ENCODE measurements at places on chromosomes 4 and X.

DNA sequence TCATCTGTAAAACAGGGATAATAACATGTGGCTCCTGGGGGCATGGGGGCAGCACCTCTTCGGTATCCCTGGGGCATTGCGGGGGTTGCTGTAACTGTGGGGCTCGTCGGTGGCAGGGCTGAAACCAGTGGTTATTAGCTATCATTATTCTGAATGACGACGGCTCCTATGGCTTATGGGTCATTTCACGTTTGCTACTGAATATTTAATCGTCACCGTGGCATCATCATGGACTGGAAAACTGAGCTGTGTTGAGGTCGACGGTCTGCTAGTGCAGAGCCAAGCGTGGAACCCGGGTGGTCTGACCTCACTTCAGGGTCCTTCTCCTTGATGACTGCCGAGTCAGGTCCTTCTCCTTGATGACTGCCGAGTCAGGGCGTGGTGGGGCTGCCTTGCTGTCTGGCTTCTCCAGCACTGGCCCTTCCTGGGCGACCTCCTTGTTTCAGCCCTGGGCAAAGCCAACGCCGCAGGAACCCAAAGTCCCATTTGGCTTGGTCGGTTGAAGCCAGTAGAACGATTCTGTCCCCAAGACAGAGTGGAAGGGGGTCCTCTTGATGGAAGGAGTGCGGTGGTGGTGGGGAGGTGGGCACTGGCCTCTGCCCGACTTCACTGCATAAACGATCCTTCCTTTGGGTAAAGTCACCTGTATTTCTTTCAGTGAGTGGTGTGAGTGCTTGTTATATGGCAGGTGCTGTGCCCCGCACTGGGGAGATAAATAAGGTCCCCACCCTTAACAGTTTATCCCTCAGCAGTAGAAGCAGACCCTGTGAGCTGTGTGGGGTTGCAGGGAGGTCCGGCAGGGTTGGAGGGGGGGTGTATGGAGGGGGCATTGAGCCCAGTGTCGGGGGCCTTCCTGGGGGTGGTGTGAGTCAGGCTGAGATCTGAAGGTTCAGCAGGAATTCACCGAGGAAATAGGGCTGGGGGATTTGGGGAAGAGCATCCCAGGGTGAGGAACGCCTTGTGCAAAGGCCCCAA lies 40.8 kb downstream of the PSAPL1 start:
- no peak for DNase-seq

DNA sequence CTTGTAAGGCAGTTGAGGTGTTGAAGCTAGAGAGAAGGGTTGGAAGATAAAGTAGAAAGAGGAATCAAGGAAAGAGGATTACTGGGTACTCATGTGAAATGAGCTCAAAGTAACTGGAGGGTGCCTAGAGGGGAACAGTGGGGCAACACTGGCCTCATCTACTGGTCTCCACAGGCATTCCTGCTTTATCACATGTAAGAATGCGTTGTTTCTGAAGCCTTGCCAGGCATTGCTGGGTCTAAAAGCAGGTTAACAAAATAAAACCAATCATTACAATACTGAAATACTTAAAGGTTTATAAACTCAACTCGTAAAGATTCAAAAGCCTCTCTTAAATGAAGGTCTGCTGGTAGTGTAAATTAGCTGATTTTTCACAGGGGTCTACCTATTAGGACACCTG lies 96.0 kb downstream of the FANCB start:
- no peak for DNase-seq

DNA sequence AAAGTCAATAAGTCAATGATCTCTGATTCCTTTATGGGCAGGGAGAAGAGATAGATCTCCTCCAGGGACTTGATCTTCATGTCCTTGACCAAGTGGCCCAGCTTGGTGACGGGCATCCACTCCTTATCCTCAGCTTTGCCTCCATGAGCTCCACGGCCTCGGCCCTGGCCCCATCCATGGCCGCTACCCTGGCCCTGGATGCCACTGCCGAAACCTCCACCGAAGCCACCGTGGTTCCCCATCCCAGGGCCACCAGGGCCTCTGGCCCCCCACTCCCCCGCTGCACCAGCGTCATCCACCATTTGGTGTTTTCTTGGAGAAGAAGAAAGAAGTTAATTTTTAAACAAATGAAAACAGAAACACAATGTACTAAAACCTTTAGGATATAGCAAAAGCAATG lies 518.1 kb downstream of the GRXCR1 start:
- no peak for DNase-seq

GRCh38 chrX:12366440-12366839 lies 228.2 kb downstream of the FRMPD4 start:
- DNase-seq = no peak

DNA sequence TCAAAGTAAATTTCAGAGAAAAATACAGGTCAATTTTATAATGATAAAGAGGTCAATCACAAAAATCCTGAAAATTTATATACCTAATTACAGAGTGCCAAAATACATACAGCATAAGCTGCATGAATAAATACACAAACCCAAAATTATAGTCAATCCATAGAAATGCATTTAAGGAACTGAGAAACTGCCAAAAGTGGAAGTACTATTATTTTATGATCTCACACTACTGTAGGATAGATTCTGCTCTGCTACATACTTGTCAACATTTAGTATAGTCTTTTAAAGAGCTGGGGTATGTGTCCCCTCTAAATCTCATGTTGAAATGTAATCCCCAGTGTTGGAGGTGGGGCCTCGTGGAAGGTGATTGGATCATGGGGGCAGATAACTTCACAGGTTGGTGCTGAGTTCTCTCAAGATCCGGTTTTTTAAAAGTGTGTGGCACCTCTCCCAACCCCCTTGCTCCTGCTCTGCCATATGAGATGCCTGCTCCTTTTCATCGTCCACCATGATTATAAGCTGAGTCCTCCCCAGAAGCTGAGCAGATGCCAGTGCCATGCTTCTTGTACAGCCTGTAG lies 31.8 kb downstream of the CHIC2 start:
- DNase-seq = no peak

All from hematopoietic multipotent progenitor cell treated with erythropoietin and hydrocortisone succinate and interleukin-3 and kit ligand, for 6 days (in vitro differentiated cells).